ENCODE measurements at places on chromosomes 16 and 17. TPM values are rescaled to one million over a fixed set of nuclear protein-coding genes. Genes with fewer than 3 reads are reported as not detected.

DNA sequence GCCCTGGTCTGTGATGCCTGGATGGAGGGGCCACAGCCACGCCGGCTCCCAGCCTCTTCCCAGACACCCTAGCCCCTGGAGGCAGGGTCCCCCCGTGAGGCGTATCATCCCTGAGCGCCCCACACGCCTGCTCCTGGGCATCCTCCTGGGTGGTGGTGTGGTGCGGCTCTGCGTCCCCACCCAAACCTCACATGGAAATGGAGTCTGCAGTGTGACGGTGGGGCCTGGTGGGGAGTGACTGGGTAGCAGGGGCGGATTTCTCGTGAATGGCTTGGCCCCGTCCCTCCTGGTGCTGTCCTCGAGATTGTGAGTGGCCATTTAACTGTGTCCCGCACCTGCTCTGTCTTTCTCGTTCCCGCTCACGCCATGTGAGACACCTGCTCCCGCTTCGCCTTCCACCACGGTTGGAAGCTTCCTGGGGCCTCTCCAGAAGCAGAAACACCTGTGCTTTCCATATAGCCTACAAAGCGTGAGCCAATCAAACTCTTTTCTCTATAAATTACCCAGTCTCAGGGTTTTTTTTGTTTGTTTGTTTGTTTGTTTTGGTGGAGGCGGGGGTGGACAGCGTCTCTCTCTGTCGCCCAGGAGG is 5.9 kb upstream of the SSTR5 start:
- no peak overlapping the region for H3K4me3 ChIP-seq
- DNase-seq: no peak
- no peak overlapping the region for H3K27ac ChIP-seq
- H3K36me3 ChIP-seq: no peaks in the 10 kb centered on the region
- H3K27me3 ChIP-seq: no peaks in the 10 kb centered on the region
- no peaks in the 10 kb centered on the region for H3K4me1 ChIP-seq

CCL17 gene
- not detected for total RNA-seq

DOC2B gene
- total RNA-seq: 0.69 TPM

DNA sequence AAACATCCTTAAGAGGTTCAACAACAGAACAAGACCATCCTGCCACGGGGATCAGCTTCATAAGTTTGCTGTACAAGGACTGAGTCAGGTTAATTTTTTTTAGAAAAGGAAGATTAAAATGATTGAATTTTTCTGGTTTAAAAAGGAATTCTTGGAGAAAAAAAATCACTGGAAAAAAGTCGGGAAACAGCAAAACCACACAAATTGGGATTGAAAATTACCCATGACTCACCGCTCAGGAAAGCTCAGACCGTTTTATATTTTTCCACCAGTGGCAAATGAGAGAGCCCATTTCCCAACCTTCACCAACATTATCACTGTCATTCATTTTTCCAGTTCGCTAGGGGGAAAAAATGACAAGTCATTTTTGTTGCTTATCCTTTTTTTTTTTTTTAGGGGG is 46.6 kb downstream of the MRM3 start:
- H3K36me3 ChIP-seq: no peaks in the 10 kb centered on the region
- H3K27me3 ChIP-seq: no peaks in the 10 kb centered on the region
- H3K4me3 ChIP-seq: no peak overlapping the region
- no peaks in the 10 kb centered on the region for H3K4me1 ChIP-seq

DNA sequence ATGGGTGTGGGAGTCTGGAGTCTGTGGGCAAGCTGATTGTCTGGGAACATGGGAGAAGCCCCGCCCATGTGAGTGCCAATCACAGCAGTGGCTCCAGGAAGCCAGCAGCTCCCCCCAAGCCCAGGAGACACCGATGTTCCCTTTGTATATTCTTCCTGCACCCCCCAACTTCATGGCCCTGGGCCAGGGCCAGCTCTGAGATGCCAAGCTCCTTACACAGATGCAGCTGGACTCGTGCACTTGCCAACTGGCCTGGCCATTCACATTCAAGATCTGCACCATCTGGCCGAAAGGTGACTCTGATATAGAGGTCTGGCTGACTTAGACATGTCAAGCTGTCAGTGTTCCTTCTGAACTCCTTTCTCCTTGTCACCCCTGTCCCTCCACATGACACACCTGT is 50.5 kb downstream of the CACNG5 start:
- DNase-seq: no peak
- peaks cover 25% of the 10 kb centered on the region for H3K27me3 ChIP-seq
- H3K36me3 ChIP-seq: no peaks in the 10 kb centered on the region
- H3K4me1 ChIP-seq: no peaks in the 10 kb centered on the region
- no peak overlapping the region for H3K27ac ChIP-seq

DNA sequence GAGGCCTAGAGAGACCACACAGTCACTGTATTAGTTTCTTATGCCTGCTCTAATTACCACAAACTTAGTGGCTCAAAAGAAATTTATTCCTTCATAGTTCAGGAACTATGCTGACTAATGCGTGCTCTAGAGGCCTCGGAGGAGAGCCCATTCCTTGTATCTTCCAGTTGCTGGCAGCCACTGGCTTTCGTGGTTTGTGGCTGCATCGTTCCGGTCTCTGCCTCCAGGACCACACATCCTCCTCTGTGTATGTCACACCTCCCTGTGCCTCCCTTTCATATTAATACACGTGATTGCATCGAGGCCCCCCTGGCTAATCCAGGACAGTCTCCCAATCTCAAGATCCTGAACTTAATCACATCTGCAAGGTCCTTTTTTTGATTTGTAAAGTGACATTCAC is 16.9 kb upstream of the MYLK3 start:
- H3K27ac ChIP-seq: no peak overlapping the region
- H3K4me3 ChIP-seq: no peak overlapping the region

CCL11 gene
- total RNA-seq: not detected

DNA sequence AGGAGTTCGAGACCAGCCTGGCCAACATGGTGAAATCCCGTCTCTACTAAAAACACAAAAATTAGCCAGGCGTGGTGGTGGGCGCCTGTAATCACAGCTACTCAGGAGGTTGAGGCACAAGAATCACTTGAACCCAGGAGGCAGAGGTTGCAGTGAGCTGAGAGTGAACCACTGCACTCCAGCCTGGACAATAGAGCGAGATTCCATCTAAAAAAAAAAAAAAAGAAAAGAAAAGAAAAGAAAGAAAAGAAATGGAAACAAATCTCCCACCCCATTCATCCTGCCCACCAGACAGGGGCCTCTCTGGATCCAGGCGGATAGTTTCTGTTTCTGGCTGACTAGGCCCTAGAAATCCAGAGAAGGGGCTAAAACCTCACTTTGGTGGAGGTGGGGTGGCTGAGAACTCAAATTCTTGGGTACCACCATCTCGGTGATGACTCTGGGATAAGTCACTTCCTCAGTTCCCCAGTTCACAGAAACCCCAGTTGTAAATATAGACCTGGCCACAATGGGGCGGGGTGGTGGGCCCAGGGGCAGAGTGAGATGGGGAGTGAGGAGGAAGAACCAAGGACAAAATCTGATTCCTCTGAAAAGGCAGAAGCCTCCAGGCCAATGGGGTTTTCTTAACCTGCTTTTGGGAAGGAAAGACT is 22.2 kb downstream of the SOCS1 start:
- no peak overlapping the region for H3K27ac ChIP-seq
- no peaks in the 10 kb centered on the region for H3K27me3 ChIP-seq
- no peaks in the 10 kb centered on the region for H3K36me3 ChIP-seq
- DNase-seq: no peak

GRCh38 chr17:70265471-70265870 is 96.1 kb downstream of the KCNJ2 start:
- H3K36me3 ChIP-seq: no peaks in the 10 kb centered on the region
- no peak for DNase-seq
- no peak overlapping the region for H3K27ac ChIP-seq
- no peaks in the 10 kb centered on the region for H3K27me3 ChIP-seq
- no peaks in the 10 kb centered on the region for H3K4me1 ChIP-seq

DNA sequence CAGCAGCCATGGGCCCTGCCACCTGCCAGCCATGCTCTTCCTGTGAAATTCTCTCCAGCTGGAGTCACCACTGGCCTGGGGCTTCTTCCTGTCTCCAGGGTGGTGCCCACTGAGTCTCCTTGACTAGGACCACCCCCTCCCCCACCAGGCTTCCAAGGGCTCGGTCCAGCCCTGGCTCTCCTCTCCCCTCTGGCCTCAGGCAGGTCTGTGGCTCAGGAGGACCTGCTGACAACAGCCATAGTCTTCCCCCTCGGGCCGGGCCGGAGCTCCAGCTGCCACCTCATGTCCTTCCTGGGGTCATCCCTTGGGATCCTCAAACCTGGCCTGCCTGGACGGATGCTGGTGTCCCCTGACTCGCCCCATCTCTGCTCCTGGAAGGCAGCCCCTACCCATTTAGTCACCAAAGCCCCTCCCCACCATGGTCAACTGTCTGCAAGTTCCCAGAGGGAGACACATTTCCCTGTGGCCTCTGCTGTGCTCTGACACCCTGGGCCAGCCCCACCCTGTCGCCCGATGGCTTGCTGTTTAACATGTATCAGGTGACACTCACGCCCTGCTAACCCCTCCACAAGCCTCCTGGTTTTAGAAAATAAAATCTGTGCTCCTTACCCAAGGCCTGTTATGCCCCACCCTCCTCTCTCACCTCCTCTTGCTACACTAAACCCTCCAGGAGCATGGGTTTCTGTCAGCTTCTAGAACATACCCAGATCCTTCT is 186.2 kb downstream of the RBFOX3 start:
- peaks cover 98% of the 10 kb centered on the region for H3K27me3 ChIP-seq
- H3K36me3 ChIP-seq: no peaks in the 10 kb centered on the region
- H3K4me1 ChIP-seq: no peaks in the 10 kb centered on the region

- H3K27ac ChIP-seq: no peak overlapping the region
- H3K36me3 ChIP-seq: no peaks in the 10 kb centered on the region
- DNase-seq: no peak
- H3K4me1 ChIP-seq: peaks cover 13% of the 10 kb centered on the region
Observed at GRCh38 chr17:48640858-48641180, 14.7 kb upstream of the HOXB9 start.

RNF43 gene
- 3.8 TPM for total RNA-seq

DNA sequence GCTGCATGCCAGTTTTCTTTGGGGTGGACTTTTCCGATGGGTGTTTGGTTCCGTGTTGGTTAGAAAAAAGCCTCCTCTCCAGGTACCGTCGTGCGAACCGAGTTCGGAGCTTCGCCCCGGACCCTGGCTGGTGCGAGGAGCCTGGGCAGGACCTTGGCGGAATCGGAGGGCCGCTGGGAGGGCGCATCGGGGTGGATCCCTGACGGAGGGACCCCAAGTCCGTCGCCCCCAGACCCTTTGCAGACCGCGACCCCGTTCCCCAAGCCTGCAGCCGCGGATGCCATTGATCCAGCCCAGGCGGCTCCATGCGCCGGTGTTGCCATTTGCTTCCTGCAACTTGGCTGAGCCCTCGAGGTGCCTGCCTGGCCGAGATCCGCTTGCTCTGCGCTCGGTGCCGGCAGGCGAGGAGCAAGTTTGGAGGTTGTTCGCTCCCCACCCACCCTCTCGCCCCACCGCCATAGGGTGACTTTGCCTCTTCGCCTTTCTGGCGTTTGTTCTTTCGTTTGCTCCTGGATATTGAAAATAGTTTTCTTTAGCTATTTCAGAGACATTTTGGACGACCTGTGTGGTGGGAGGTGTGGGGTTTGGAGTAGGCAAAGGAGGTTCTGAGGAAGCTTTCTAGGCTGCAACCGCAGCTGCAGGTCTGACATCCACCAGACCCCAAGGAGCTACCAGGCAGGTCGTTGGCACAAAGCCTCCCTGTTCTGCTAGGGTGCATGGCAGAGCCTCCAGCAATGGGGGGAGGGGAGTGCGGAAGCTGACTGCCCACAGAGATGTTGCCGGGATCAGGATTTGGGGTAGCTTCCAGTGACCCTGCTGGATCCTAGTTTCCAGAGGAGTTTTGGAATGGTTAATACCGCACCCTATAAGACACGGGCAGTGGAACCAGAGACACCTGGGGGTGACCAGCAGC is 58.2 kb downstream of the RAP1GAP2 start:
- H3K4me1 ChIP-seq: no peaks in the 10 kb centered on the region
- peak overlapping the region; percentile 93 for H3K4me3 ChIP-seq

CIAPIN1 gene
- total RNA-seq: 48.6 TPM

GAST gene
- not detected for total RNA-seq

DNA sequence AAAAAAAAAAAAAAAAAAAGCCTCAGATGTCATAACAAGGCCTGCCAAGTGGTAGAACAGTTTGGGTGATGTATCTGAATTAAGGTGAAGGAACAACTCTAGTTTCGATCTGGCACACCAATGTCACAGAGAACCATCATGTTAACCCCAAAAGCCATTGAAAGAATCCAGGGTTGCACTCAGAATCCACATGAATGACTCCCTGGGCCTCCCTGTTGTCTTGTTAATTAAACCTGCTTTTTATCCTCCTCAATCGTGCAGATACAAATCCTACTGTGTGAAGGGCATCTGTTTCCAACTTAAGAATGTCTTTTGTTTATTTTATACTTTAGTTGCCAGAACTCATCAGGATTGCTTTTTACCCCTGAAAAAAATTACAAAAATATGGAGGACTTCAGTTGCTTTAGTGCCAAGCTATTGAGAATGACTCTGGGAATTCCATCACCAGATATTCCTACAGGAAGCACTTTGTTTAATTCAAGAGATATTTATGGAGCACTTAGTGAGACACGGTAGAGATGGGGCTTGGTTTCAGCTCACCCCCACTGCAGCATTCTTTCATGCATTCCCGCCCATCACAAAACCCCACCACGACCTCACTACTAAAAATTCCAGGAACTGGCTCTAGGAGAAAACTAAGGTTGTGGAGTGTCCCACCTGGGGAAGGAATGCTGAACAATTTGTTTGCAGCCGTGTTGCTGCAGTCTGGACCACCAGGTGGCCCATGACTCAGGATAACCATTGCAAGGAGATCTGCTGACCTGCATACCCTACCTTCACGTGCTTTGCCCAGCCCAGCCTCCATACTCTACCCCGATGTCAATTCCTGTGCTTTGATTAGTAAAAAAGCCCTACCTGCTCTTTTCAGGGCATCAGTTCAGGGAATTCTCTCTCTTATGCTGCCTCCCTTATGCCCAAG is 63.8 kb upstream of the GPRC5B start:
- no peaks in the 10 kb centered on the region for H3K4me1 ChIP-seq
- DNase-seq: no peak
- H3K36me3 ChIP-seq: no peaks in the 10 kb centered on the region
- peaks cover 23% of the 10 kb centered on the region for H3K27me3 ChIP-seq
- H3K27ac ChIP-seq: no peak overlapping the region

SP2 gene
- 3.9 TPM for total RNA-seq

- peak; percentile 30 for DNase-seq
- H3K27me3 ChIP-seq: no peaks in the 10 kb centered on the region
- no peak overlapping the region for H3K27ac ChIP-seq
- peaks cover 9% of the 10 kb centered on the region for H3K4me1 ChIP-seq
- H3K36me3 ChIP-seq: peaks cover 12% of the 10 kb centered on the region
Observed at GRCh38 chr16:67542464-67542863, 13.8 kb downstream of the RIPOR1 start.
